H9 (cell line): ENCODE measurements at places on chromosomes 4 and X. TPM values are rescaled to one million over a fixed set of nuclear protein-coding genes. Genes with fewer than 3 reads are reported as not detected.

UGT8 gene
- 13.6 and 15.7 TPM in 2 replicates for total RNA-seq

MAB21L2 gene
- not detected in 2 replicates for total RNA-seq

KLHL4 gene
- total RNA-seq: 22.3 and 22.4 TPM in 2 replicates

ZIC3 gene
- 126 and 128 TPM in 2 replicates for total RNA-seq

FAM47A gene
- total RNA-seq: not detected in 2 replicates

DNA sequence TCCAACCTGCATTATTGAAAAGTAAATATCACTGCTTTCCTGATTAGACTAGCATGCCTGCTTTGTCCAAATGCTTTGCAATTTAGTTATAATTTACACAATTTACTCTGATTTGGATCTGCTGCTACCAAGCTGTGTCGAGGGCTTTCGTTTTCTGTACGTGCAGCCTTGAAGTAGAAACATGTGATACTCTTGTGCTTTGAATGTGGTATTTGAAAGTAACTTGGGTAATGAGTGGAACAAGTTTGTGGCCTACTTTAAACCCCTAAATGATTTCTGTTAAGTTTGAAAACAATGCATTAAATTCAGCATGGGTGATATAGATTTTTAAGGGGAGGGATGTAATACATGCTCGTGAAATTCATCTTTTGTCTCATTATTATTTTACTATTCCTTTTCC, 240.7 kb downstream of the IQCM start:
- no peaks in the 10 kb centered on the region for H3K36me3 ChIP-seq
- no peak for DNase-seq
- no peak overlapping the region for H3K4me3 ChIP-seq
- no peak overlapping the region for H3K27ac ChIP-seq

DNA sequence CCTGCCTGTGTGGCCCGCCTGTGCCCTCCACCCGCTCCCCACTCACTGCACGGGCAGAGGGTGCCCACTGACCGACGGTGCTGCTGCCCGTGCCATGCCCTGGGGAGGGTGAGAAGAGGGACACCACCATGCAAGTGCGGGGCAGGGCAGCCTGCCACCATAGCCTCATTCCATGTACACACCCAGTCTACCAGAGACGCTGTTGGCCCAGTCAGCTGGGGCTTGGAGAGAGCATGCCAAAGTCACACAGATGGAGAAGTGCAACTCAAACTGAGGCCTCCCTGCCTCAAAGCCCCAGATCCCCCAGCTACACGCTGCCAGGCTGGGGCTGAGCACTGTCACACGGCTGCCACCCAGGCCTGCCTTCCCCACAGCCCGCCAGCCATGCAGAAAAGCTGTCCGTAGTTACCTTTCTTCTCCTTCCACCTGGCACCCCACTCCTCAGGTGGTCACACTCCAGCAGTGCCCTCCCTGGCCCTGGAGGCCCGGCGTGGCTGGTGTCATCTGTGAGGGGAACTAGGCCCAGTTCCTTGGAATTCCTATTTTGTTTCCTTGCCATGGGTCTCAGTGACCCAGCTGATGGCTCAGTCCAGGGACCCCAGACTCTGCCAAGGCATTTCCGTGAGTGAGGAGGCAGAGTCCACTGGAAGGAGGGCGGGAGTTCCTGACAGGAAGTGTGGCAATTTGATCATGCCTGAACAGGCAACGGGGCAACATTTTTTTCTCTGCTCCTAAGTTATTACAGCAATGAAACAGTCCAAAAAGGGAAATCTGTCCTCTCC, at the start of gene SLC2A9:
TSS of gene SLC2A9 (minus strand) at position 627 of the 782 bp plus-strand sequence. CDS start at position 559, 68 bp downstream.
- H3K27me3 ChIP-seq: no peaks in the 10 kb centered on the region
- H3K36me3 ChIP-seq: no peaks in the 10 kb centered on the region
- no peaks in the 10 kb centered on the region for H3K4me1 ChIP-seq

DNA sequence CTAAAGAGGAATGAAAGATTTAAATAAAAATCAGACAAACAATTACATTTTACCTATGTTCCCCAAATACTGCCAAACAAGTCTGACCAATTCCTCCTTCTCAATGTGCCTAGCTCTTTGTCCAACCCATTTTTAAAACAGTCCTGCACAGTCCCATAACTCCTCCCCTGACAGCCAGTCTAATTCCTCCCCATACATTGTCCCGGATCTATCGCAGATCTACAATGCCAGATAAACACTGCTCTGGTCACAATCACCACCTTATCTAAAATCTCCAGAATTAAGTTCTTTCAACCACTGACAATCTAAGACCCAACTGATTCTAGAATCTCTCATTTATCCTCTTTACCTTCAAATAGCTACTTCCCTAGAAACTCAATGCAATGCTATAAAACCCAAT, 176.0 kb downstream of the APBB2 start:
- H3K4me1 ChIP-seq: no peaks in the 10 kb centered on the region
- no peak overlapping the region for H3K27ac ChIP-seq
- H3K36me3 ChIP-seq: peaks cover 8% of the 10 kb centered on the region; the same call in 1 of the 3 replicates
- no peaks in the 10 kb centered on the region for H3K27me3 ChIP-seq

GRCh38 chrX:28126886-28127285, 145.6 kb upstream of the DCAF8L1 start:
- peaks cover 20% of the 10 kb centered on the region; the same call in 1 of the 2 replicates for H3K27me3 ChIP-seq
- no peaks in the 10 kb centered on the region for H3K4me1 ChIP-seq
- no peak overlapping the region for H3K27ac ChIP-seq
- H3K36me3 ChIP-seq: no peaks in the 10 kb centered on the region

DNA sequence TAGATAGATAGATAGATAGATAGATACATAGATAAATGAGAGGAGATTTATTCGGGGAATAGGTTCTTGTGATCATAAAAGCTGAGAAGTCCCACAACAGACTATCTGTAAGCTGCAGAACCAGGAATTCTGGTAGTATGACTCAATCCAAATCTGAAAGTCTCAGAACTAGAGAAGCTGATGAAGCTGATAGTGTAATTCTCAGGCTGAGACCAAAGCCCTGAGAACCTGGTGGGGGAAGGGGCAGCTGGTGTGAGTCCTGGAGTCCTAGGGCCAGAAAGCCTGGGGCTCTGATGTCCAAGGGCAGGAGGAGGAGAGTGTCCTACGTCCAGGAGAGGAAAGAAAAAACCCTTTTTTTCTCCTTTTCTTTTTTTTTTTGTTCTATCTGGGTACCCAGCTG, 8.0 kb upstream of the BANK1 start:
- no peaks in the 10 kb centered on the region for H3K4me1 ChIP-seq
- H3K27ac ChIP-seq: no peak overlapping the region
- peaks cover 2% of the 10 kb centered on the region; the same call in 1 of the 2 replicates for H3K36me3 ChIP-seq
- no peaks in the 10 kb centered on the region for H3K27me3 ChIP-seq

DNA sequence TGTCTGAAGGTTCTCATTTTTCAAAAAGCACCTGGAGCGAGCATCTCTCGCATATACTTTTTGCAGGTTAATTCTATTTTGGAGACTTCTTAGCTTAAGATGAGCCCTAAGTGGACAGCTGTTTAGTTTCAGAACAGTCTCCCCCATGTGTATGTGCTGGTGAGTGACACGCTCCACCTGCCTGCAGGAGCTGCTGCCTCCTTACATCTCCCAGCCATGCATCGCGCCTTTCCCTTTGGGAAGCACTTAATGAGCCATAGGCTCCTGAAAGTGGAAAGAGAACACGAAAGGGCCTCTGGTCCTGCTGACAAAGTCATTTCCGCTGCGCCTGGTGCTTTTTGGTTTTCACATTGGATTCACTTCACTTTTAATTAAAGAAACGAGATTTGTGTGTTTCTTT, 56.1 kb downstream of the TRIML2 start:
- no peak overlapping the region for H3K4me3 ChIP-seq
- H3K27me3 ChIP-seq: no peaks in the 10 kb centered on the region
- no peaks in the 10 kb centered on the region for H3K4me1 ChIP-seq
- no peaks in the 10 kb centered on the region for H3K36me3 ChIP-seq

GRCh38 chrX:95678679-95679078, 1006.0 kb upstream of the DIAPH2 start:
- no peak overlapping the region for H3K27ac ChIP-seq
- no peak for DNase-seq
- H3K27me3 ChIP-seq: no peaks in the 10 kb centered on the region
- no peaks in the 10 kb centered on the region for H3K36me3 ChIP-seq
- no peak overlapping the region for H3K4me3 ChIP-seq
- H3K4me1 ChIP-seq: no peaks in the 10 kb centered on the region; the same call in 1 of the 2 replicates

- no peak overlapping the region for H3K4me3 ChIP-seq
- no peaks in the 10 kb centered on the region for H3K36me3 ChIP-seq
- H3K27ac ChIP-seq: no peak overlapping the region
Measured at GRCh38 chr4:9898596-9899305, 117.3 kb downstream of the DRD5 start.

- H3K27ac ChIP-seq: no peak overlapping the region
- peaks cover 3% of the 10 kb centered on the region for H3K36me3 ChIP-seq
- no peak overlapping the region for H3K4me3 ChIP-seq
- DNase-seq: no peak
- no peaks in the 10 kb centered on the region for H3K4me1 ChIP-seq
- H3K27me3 ChIP-seq: no peaks in the 10 kb centered on the region
Measured at GRCh38 chrX:154068560-154068959, 29.0 kb downstream of the MECP2 start.

DNA sequence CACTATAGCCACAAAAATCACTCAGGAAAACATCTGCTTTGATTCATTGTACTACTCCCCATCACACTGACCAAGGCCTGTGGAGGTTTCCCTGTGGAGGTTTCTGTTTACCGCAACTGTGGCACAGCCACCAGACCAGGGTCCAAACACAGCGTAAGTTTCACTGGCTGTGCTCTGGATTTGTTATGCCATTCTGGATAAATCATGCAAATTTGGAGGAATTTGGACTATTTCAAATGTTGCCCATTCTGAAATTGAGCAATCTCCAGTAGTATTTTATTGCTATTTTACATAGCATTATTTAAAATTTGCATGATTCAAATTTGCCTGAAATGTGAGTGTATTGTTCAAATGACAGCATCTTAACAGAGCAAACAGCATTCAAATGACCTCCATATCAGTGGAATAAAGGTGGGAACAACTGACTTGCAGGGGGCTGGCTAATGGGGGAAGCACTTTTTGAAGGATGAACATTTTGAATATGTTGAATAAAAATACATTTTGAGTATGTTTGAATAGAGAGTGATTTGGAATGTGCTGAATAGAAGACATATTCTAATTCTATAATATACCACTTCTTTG, 66.1 kb upstream of the ACSL1 start:
- no peaks in the 10 kb centered on the region for H3K4me1 ChIP-seq
- no peaks in the 10 kb centered on the region for H3K36me3 ChIP-seq
- no peak overlapping the region for H3K4me3 ChIP-seq
- no peak for DNase-seq
- H3K27ac ChIP-seq: no peak overlapping the region

- H3K27ac ChIP-seq: no peak overlapping the region
- H3K36me3 ChIP-seq: no peaks in the 10 kb centered on the region
- no peaks in the 10 kb centered on the region for H3K27me3 ChIP-seq
- H3K4me1 ChIP-seq: no peaks in the 10 kb centered on the region
Measured at GRCh38 chrX:26580021-26580420, 364.1 kb downstream of the MAGEB5 start.

DNA sequence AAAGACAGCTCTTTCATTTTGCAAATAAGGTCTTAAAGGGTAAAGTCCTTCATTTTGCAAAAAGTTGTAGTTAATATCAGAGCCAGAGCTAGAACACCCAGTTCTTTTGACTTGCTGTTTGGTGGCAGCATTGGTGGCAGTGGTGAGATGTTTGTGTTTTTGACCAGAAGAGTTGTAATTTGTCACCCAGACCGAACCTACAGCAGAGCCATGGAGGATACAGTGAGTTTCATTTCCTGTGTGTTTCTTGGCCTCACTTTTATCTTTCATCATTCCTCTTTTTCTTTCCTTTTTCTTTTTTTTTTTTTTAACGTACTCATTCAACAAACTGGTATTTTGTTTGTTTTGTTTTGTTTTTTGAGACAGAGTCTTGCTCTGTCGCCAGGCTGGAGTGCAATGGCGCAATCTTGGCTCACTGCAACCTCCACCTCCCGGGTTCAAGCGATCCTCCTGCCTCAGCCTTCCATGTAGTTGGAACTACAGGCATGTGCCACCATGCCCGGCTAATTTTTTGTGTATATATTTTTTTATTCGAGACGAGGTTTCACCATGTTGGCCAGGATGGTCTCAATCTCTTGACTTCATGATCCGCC, 116.4 kb downstream of the AFF1 start:
- peaks cover 40% of the 10 kb centered on the region for H3K36me3 ChIP-seq
- no peak overlapping the region for H3K27ac ChIP-seq
- H3K27me3 ChIP-seq: no peaks in the 10 kb centered on the region
- no peak for DNase-seq
- peaks cover 6% of the 10 kb centered on the region for H3K4me1 ChIP-seq
